ENCODE measurements at places on chromosomes 16 and 17.
A peak's percentile ranks its signal among the peaks of the same experiment; 100 is the strongest.

- no peak for DNase-seq
Observed at GRCh38 chr17:7440113-7440833, 961 bp downstream of the FGF11 start.

- no peak for DNase-seq
Observed at GRCh38 chr16:89087922-89088497, 5.6 kb upstream of the ACSF3 start.

- DNase-seq = peak; percentile 59
Observed at GRCh38 chr16:50273888-50274325, 7.6 kb downstream of the ADCY7 start.

DNA sequence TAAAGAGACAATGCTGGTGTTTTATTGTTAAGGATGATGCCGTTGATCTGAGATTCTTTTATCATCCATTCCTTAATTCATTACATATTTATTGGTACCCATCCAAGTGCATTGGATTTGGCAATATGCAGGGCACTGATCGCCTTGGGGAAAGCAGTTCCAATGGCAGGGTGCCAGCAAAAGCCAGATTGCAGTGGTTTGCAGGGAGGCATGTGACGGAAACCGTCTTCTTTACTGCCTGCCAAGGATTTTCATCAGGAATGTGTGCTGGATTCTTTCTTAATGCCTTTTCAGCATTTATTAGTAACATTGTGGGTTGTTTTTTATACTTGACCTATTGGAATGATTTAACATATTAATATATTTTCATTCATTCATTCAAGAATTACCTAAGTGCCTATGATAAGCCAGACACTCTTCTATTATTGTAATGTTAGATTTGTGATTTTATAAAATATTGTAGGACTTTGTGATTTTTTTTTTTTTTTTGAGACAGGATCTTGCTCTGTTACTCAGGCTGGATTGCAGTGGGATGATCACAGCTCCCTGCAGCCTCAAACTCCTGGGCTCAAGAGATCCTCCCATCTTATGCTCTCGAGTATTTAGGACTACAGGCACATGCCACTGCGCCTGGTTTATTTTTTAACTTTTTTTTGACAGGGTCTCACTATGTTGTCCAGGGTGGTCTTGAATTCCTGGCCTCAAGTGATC lies 93.4 kb upstream of the TNRC6A start:
- no peak for DNase-seq

GRCh38 chr16:72689851-72690250 lies 358.1 kb downstream of the ZFHX3 start:
- DNase-seq = no peak

DNA sequence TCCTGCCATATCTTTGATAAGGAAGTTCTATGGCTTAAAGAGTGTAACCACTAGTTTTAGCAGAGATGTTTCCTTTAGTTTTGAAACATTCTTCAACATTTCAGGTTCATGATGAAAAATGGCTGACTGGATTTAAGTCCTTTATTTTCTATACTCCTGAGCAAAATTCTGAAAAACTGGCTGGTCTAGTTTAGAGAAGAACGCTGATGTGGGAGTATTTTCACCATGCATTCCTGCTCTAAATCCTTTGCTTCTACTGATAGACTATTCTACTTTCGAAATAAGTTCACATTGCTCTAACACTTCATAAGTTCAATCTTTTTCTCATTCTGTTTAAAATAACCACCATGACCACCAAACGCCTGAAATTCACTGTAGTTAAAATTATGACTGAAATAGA lies 281.9 kb downstream of the FTO start:
- DNase-seq = no peak

DNA sequence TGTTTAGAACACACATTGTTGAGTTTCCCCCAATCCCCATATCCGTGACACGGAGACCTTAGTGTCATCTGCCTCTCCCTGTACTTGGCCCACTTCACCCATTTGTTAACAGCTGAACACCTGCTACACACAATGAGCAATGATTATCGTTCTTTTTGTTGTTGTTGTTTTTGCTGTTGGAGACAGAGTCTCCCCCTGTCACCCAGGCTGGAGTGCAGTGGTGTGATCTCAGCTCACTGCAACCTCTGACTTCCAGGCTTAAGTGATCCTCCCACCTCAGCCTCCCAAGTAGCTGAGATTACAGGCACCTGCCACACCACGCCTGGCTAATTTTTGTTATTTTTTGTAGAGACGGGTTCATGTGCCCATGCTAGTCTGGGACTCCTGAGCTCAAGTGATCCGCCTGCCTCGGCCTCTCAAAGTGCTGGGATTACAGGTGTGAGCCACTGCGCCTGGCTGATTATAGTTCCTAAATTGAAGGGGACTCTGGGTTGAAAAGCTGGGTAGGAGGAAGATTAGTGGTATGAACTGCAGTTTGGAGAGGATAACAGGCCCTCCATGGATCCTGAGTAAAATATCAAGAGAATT lies 21.6 kb downstream of the NDE1 start:
- DNase-seq = no peak

- no peak for DNase-seq
Observed at GRCh38 chr16:8931859-8932258, 31.8 kb downstream of the USP7 start.

DNA sequence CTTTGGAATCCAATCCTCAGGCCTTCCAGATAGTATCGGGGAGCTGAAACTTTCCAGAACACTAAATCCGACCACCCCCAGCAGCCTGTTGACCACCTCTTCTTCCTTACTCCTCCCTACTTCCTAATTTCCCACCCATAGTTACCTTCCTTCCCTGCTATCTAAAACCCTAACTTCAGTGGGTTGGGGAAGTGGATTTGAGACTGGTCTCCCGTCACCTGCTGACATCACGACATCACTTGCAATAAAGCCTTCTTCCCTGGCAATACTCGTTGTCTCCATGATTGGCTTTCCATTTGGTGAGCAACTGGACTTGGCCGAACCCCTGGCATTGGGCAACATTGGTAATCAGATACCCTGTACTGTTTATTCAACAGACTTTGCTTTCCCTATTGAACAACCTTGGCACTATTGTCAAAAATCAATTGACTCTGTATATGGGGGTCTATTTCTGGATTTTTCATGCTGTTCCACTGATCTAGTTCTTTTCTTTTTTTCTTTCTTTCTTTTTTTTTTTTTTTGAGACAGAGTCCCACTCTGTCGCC lies 11.8 kb upstream of the FOXK2 start:
- no peak for DNase-seq

DNA sequence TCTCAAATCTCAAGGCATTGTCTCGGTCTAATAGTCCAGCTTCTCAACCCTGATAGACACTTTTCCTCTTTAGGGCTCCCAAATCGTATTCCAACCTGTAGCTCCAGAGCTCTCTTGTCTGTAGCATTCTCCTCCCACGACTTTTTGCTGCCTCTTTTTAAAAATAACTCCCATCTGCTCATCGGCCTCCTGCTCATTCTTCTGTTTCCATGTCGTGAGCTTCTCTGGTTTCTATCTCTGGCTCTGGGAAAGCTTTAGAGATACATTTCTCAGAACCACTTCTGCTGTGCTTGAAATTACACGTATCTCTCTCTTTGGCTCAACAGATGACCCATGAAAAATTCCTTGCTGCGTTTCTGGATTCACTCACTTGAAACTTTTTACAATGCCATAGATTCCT lies 609.6 kb upstream of the C16orf82 start:
- no peak for DNase-seq

- DNase-seq = no peak
Observed at GRCh38 chr16:30766933-30767284, 4.8 kb downstream of the RNF40 start.

DNA sequence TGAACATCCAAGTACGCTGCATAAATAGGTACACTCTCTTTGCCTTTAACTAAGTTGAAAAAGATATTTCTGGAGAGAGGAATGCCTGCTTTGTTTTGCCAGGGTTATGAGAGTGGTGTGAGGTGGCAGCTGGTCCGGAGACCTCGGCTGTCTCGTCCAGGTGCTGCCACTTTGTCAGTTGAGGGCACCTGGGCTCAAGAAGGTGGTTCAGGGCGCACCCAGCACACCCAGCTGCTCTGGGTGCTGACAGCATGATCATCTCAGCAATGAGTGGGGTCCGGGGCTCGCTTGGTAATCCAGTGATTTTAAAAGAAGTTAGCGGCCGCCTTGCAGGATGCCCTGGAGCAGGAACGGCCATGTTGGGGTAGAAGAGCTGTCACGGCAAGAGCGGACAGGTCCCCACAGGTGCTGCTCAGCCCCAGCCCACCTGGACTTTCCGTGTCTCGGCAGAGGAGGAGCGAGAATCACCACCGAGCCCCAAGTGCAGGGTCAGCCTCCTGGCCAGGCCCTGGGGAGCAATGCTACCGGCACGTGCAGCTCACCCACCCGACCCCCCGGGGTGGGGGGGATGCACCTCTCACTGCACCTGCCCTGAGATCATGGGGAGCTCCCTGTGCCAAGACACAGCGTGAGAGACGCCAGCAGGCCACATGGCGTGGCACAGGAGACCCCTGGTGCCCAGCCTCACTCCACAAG lies 67.4 kb upstream of the CHMP6 start:
- no peak for DNase-seq

- DNase-seq = no peak
Observed at GRCh38 chr16:12296991-12297390, 320.5 kb downstream of the SNX29 start.

- DNase-seq = no peak
Observed at GRCh38 chr17:76772842-76773525, 35.1 kb downstream of the MFSD11 start.

DNA sequence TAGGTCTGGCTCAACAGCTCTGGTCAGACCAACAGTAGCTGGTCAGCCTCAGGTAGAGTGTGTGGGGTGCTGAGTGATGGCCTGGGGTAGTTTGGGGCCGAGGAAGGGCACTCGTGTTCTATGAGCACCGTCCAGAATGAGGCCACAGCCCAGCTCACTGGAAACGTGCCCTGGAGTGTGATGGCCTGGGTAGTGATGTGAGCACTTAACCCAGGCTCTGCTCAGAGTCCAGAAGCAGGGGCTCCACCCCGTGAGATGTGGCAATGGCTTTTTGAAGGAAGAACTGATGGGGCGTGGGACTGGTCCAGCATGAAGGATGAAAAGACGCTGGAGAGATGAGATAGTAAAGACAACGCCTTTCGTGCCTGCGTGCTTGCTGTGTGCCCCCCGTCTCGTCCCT lies 35.3 kb downstream of the NTN1 start:
- DNase-seq = no peak

DNA sequence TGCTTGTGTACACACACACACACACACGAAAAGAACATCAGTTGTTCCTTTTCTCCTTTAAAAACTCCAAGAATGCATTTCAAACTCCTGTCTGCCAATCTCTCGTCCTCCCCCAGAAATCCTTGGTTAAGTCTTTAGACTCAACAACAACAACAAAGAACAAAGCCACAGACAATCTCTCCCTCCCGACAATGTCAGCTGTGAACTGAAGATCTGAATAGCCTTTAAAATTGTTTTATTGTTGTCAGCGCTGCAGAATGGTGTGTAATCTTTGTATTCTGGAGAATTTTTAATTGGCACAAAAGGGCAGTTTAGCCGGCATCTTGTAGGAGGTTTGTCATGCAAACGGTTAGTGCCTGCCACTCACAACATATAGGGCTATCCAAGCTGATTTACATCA lies 219.5 kb downstream of the MSI2 start:
- DNase-seq = no peak

DNA sequence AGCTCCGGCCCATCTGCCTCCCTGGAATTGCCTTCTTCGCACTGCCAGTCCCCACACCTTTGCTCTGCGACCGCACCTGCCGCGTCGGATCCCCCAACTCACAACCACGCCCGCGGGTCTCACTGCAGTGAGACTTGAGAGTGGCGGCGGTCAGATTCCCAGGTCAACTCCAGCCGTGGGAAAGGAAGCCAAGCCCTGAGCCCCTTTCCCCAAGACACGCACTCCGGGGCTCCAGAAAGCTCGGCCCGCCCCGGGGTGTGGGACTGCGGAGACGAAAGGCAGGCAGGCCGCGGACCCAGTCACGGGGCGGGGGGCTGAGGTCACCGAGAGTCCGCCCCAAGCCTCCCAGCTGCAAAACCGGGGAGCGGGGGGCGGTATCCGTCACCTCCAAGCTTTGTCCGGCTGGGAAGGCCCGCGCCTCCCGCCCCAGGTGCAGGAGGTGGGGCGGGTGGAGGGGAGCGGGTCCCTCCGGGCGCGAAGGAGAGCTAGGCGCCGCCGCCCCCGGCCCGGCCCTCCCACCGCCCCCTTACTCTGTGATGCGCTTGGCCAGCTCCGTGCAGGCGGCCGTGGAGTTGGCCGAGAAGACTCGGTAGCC lies 615 bp downstream of the PRPSAP1 start:
- DNase-seq = no peak

- DNase-seq = no peak
Observed at GRCh38 chr16:78761427-78761826, 662.0 kb downstream of the WWOX start.

- DNase-seq = no peak
Observed at GRCh38 chr17:39123627-39124026, 27.8 kb downstream of the PLXDC1 start.

- no peak for DNase-seq
Observed at GRCh38 chr16:2048116-2048543, 345 bp downstream of the TSC2 start.

DNA sequence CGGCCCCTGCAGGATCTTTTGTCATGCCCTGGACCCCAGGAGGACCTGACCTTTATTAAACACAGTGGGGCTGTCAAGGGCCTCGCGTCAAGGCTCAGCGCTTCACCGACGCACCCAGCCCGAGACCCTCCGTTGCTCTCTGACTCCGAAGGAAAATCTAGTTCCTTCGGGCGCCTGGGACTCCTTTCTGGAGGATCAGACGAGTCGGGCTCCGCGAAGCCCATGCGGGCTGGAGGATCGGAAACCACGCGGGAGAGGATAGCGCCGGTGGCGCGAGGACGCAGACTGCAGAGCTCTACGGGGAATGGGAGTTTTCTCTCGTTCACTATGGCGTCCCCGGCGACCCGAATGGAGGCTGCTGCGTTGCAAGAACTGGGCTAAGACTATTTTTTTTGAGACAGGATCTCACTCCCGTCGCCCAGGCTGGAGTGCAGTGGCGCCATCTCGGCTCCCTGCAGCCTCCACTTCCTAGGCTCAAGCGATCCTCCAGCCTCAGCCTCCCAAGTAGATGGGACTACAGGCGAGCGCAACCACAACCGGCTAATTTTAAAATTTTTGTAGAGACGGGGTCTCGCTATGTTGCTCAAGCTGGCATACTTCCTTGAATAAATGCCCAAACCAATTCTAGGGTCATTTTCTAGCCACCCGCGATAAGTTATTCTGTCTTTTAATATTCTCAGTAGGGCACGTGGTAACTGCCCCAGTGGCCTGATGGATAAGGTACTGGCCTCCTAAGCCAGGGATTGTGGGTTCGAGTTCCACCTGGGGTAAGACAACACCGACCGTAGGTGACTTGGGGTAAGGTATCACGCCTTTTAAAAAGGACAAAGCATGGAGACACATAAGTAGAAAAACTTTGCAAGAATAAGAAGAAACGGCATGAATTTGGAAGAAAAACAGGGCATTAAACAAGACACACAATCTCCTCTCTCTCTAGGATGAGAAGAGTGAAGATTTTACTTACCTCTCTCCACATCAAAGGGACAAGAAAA lies 5.5 kb downstream of the OR1F1 start:
- no peak for DNase-seq

Measured in KG1 (cell line).